ENCODE measurements at places on chromosomes 11 and 22.
A peak's percentile ranks its signal among the peaks of the same experiment; 100 is the strongest.

- no peak for DNase-seq
Observed at GRCh38 chr22:38110008-38110862, at the start of gene BAIAP2L2. TSS of gene BAIAP2L2 (minus strand) at chr22:38110684. CDS start at chr22:38110525, 159 bp downstream.

GRCh38 chr22:37187891-37188761, at the start of gene C1QTNF6:
TSS of gene C1QTNF6 (minus strand) at chr22:37188247. CDS start at chr22:37188213, 34 bp downstream.
- DNase-seq, result no peak

- DNase-seq, result no peak
Observed at GRCh38 chr11:129018991-129019390, 76.3 kb upstream of the TP53AIP1 start.

DNA sequence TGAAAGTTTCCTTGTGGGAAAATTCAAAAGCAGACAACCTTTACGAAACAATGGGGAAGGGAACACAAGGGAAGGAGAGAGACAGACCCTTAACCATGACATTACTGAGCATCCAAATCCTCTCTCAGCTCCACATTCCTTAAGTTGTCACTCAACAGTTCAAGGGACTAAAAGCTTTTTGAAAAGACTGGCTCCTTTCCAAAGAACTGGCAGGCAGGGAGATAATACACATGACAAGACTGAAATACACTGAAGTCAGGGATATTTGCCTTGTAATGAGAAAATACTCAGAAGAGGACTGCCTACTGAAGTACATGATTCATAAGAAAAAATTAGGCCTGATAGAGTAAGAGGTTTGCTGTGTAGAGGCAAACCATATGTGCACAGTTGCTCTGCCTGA, 69.1 kb downstream of the SMCO4 start:
- DNase-seq, result no peak

DNA sequence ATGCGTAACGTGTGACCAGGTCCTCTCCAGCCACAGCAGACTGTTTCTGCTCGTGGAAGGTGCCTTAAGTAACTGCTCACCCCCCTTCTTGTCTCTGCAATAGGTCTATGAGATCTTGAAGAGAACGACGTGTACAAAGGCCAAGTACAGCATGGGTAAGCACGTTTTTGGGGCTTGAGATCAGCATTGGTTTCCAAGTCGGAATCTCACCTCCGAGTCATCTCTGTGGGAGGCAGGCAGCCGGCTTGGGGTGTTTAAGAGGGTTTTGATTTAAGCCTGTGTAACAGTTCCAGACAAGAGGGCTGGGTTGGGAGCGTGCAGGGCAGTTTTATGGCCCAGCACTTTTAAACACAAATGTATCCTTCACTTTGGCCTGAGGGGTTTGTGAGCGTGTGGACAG, 30.1 kb downstream of the ANO1 start:
- no peak for DNase-seq

- peak; percentile 84 for DNase-seq
Observed at GRCh38 chr11:76689313-76690260, 19.0 kb upstream of the LRRC32 start.
